OCI-M1 (cell line): ENCODE measurements at places on chromosomes 6 and 20.
A peak's percentile ranks its signal among the peaks of the same experiment; 100 is the strongest.

DNA sequence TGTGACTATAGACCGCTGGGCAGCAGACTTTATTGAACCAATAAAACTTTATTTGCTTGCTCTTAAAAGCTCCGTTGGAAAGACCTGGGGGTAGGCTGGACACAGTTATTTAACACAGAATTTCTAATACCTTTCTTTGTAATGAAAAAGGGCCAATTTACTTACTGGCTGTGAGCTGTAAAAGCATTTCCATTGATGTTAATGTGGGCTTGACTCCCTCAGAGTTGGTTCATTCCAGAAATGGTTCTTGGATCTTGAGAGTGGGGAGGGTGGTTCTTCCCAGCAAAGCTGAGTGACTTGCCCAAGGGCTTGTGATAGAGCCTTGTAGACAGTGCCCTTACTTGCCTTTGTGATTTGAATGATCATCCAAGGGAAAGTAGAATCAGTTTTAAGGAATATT is 100.6 kb downstream of the SOX4 start:
- no peak for DNase-seq

- peak; percentile 41 for DNase-seq
These were observed 23.6 kb downstream of the BNIP5 start for GRCh38 chr6:36312854-36313648.

GRCh38 chr6:13536796-13537526 is 37.4 kb upstream of the SIRT5 start:
- DNase-seq, result no peak

DNA sequence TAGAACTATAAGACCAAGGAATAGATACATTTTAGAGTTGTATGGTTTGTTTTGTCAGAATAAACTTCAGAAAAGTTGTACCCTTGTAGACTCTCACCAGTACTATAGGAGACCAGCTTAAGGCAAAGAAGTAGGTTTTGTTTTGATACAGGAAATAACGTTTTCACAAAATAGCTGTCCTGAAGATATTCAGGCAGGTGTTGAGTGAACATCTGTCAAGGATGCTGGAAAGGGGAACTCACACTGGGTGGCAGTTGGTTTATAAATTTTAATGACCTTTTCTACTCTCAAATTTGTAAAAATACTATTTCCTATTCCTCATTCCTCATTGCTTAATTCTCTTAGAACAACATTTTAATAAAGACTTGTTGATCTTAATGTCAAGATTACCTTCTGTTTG is 174.0 kb upstream of the MAN1A1 start:
- peak; percentile 47 for DNase-seq
